ENCODE measurements at places on chromosomes 7 and 10.

- DNase-seq: no peak
Observed at GRCh38 chr7:94763268-94763667, 107.3 kb upstream of the SGCE start.

DNA sequence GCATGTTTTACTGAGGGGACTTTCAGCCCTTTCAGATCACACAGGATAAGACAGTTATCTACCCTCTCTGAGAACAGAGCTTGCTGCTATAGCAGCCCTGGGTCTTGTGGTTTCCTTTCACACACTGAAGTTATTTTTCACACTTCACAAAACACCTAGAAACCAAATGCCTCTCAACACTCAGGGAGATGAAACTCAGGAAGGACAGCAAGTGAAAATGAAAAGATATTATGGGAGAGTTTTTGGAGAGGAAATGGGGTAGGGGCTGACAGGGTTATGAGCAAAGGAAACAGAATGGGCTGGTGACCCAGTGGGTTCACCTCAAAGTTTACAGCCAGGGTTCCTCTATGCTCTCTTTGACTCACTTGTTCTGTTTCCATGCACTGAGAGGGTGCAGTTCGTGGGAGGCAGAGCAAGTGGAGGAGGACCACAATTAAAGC lies 17.0 kb upstream of the GIMAP2 start:
- no peak for DNase-seq

DNA sequence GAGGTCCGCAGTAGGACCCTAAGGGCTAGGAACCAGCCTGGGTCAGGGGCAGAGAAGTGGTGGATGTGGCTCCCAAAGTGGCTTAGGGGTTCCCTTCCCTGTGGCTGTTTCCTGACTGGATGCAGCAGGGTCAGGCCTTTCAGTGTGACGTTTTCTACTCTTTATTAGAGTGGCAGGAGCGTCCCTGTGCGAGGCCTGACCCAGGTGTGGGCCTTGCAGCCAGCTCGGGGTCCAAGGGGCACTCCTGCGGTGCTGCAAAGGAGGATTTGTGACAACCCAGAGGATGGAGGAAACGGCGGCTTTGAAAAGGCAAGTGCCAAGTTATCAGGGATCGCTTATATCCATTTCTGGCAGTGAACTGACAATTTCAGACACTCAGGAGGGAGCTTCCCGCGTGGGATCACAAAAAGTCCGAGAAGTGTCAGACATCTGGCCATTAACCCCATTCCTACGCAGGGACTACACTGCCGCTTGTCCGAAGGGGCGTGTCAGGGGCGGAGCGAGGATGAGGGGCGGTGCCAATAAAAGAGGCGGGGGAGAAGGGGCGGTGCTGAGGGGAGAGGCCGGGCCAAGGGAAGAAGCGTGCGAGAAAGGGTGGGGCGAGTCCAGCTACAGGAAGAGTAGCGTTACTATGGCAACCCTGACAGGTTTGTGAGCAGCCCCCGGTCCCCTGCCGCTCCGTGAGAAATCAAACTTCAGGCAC lies 98.8 kb upstream of the ZNF722 start:
- no peak for DNase-seq

DNA sequence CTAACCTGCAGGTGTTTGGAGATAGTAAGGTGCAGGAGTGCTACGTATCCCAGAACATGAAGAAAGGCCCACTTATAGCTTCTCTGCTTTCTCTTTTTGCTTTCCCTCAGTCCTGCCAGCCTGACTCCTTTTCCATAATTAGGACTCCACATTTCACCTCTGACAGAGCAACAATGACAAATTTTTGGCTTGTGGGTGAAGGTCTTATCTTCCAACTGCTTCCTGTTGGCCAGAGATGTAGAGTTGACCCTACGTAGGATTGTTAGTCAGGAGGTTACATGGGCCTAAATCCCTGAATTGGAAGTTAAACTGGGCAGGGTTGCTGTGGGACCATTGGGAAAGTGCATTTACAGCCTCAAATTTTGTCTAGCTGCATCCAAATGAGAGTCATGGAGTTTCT lies 21.3 kb downstream of the RP9 start:
- no peak for DNase-seq

- no peak for DNase-seq
Observed at GRCh38 chr7:79495544-79496272, 42.2 kb upstream of the MAGI2 start.
